ENCODE measurements at places on chromosomes 7 and 10.

DNA sequence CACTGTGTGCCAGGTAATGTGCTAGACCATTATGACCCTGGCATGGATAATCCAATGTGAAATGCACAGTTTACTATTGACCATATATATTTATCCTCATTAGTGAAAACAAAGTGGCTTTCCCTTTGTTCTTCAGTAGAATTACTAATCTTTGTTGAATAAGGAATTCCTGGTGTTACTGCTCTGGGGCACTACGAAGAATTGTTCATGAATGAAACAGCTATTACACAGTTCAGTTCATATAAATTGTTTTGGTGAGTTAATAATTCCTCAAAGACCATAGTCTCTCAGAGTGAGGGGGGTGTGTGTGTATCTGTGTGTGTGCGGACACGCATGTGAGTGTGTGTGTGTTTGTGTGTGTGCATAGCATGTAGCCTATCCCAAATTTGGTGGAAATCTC lies 668.0 kb upstream of the MBL2 start:
- DNase-seq, result no peak

- DNase-seq, result no peak
These were observed 23.0 kb upstream of the GRID1 start for GRCh38 chr10:86389441-86390193.

GRCh38 chr7:98357751-98358161 lies 43.1 kb downstream of the BAIAP2L1 start:
- no peak for DNase-seq

DNA sequence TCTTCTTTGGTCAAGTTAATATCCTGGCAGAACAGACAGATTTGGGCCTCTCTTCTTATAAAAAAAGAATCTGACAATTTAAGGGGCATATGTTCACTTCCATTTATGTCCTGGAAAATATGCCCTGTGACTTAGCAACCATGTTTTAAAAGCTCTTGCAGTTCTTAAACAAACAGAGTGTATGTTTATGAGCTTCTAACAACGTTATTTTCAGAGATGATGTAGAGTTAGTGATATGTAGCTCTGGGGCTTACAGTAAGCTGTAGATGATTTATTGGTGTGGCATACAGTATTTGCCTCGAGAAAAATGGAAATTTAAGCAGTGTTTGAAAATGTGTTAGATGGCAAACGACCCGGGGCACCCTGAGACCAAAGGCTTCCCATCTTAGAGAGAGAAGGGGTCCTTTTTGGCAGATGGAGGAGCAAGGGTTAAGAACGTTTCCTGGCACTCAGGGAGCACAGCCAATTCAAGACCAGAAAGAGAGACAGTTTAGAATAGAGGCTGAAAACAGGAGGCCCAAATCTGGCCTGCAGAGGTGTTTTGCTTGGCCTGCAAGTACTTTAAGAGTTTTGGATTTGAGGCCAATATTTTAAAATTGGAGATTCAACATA lies 397.5 kb downstream of the KCNMA1 start:
- DNase-seq, result no peak

DNA sequence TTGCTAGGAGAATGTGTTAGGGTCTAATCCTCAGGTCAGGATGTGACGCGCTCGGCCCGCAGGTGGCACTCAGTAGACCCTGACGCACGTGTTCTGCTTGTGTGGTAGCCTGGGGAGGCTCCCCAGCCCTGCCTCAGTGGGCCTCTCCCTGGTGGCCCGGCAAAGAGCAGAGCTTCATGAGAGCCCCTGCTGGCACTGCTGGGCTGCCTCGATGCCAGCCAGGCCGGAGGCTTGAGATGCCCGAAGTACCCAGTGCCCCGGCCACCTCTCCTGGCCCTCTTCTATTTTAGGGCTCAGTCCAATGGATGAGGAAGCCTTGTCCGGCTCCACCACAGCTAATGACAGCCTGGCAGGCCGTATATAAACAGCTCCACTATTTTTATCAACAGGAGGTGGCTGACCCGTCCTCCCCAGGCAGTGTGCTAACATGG lies 42.0 kb downstream of the PRF1 start:
- no peak for DNase-seq

- no peak for DNase-seq
These were observed 276.2 kb upstream of the SEMA3C start for GRCh38 chr7:81195033-81195432.

- DNase-seq, result peak; percentile 53
These were observed 23.0 kb downstream of the AMZ1 start for GRCh38 chr7:2710901-2711551.

- DNase-seq, result no peak
These were observed 148.8 kb upstream of the VWC2 start for GRCh38 chr7:49624611-49625010.

- no peak for DNase-seq
These were observed 45.6 kb downstream of the PTPRE start for GRCh38 chr10:127952575-127952869.

GRCh38 chr10:22491931-22492615 lies 146.8 kb downstream of the SPAG6 start:
- peak; percentile 24 for DNase-seq

GRCh38 chr7:23530405-23530804 lies 1.4 kb downstream of the TRA2A start:
- peak; percentile 35 for DNase-seq

- DNase-seq, result no peak
These were observed 13.1 kb downstream of the VOPP1 start for GRCh38 chr7:55558962-55559920.

DNA sequence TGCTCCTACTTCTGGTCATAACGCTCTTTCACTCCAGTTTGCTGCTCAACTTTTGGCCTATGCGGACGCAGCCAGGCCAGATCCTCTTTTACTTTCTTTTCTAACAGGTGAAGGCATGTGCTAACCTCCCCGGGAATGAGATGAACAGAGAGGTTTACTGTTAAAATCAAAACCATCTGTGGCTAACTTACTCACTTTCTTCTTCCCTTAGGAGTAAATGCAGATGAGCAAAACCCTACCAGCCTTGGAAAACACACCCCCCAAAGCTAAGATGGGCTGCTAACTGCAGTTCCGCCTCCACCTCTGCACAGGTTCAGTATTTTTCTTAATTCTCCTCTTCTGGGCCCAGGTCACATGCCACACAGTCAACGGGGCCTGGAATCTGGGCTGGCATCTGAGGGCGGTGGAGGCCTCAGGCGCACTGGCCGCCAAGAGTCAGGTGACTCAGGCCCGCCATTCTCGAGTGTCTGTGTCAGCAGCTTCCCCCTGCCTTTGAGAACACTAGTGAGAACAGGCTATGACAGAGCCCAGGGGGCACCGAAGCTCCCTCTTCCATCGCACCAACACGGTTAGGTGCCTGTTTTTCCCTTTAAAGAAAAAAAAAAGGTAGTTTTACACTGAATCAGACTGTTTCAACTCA lies 11.1 kb downstream of the FAM53B start:
- DNase-seq, result no peak

DNA sequence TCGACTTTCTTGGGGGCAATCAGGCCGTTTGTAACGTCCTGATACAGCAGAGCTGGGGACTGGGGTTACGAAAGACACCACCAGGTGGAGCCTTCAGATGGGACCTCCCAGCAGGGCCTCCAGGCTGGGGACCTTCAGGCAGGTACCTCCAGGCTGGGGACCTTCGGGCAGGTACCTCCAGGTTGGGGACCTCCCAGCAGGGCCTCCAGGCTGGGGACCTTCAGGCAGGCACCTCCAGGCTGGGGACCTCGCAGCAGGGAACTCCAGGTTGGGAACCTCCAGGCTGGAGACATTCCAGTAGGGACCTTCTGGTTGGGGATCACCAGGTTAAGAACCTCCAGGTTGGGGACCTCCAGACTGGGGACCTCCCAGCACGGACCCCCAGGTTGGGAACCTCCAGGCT lies 23.5 kb upstream of the GPR146 start:
- no peak for DNase-seq

GRCh38 chr7:29435902-29436301 lies 127.7 kb upstream of the PRR15 start:
- no peak for DNase-seq

GRCh38 chr10:100653957-100654781 lies 91.2 kb upstream of the PAX2 start:
- DNase-seq, result no peak

- DNase-seq, result no peak
These were observed 69.8 kb upstream of the DNAJB12 start for GRCh38 chr10:72424561-72424960.

GRCh38 chr7:2792235-2792634 lies 51.9 kb downstream of the GNA12 start:
- no peak for DNase-seq

DNA sequence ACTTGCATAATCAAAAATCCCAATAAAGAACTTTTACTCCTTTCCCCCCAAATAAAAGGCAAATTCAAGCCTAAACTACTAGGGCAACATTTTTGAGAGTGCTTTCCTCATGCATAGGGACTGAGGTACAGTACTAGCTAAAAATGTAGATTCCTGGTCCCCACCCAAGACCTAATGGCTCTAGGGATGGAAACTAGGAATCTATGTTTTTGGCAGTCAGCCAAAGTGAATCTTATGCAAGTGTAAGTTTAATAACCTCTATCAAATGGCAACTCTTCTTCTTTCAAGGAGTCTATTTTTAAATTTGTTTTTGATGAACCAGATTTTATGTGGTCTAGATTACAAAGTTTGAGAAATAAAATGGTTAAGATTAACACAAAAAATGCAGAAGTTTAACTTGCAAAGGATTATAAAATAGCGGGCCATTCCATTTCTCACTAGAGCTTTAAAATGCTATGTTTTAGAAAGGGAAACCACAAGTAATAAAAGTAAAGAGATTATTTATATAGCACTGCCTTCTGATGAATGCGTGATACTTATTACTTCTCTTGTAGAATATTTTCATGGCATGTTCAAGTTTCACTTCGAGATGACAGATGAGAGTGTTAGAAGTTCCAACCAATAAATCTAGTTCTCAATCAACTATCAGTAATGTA lies 70.4 kb upstream of the MDFIC start:
- no peak for DNase-seq

- DNase-seq, result no peak
These were observed 135.2 kb upstream of the UNC5B start for GRCh38 chr10:71077143-71077581.

DNA sequence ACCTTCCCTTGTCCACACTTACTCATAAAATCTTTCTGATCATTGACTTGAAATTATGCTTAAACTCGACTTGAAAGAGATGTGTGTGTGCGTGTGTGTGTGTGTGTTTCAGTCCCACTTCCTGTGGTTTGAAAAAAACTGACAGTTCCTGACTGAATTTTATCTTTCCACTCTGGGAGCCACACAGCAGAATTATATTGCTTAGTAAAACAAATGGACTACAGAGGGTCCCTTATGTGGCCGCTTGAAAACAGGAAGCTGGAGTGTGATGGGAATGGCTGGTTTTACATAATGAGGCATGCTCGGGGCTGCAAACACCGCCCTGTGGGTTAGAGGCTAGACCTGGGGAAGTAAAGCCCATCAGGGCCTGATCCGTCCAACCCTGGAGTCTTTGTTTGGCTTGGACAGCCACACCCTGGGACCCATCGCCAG lies 54.8 kb downstream of the LYZL1 start:
- DNase-seq, result no peak

DNA sequence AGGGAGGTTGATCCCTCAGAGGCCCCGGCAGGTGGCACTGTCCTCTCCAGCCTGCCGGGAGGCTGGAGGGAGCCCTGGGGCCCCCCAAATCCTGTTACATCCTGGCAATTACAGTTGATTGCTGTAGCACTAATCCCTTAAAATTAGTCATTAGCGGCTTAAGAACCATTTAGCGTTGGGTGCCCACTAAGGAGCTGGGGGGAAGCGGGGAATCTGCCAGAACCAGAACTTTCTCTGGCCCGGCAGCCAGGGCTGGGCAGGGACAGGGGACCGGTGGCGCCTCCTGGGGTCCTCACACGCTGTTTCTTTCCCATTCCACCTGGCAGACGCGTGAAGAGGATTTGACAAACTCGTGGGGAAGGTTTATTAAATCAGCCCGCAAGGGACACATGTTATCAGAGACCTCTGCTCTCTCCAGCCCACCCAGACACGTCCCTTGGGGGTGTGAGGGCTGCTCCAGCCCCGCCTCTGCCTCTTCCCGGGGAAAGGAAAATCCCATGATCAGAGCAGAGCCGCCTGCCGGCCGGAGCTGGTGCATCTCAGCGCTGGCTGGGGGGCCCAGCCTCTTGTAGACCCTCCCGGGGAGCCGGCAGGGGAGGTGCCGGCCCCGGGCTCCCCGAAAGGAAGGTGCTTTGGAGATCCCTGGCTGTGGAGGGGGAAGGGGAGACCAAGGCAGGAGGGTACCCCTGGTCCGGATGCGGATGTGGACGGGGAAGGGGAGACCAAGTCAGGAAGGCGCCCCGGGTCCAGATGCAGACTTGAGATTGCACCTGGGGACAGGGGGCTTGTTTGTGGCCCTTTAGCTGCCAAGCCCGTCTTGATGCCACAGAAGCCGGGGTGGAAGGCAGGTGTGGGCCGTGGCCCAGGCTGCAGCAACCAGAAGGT lies 142.7 kb downstream of the ELFN1 start:
- DNase-seq, result no peak

- no peak for DNase-seq
These were observed 38.0 kb downstream of the USP6NL start for GRCh38 chr10:11573497-11573896.

- DNase-seq, result no peak
These were observed at the start of gene LDB3 for GRCh38 chr10:86668297-86669165. Gene LDB3 (plus strand): TSS chr10:86668511. CDS start chr10:86668692, 181 bp downstream.

DNA sequence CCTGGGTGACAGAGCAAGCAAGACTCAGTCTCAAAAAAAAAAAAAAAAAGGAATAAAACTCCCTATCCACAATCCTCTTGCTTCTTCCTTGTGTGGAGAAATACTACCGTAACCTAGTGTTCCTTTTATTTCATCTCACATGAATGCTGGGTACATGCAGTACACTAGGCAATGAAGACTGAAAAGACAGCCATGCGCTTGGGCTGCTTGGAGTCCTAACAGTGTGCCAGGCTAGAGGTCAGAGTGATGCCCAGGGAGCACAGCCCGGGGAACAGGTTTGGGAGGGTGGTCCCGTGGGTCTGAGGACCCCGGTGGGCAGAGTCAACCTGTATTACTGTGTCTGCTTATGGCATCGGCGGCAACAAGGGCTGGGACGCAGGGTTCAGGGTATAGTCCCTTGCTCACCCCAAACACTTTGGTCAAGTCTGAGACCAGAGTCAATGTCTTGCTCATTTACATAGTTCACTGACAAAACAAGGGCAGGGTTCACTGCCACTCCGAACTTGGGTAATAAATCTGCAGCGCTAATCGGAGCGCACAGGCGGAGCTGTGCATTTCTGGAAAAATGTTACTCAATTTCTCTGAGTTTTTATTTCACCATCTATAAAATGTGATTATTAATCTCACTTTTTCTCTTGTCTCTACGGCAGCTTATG lies 118.0 kb downstream of the CLEC2L start:
- no peak for DNase-seq

- no peak for DNase-seq
These were observed 62.2 kb upstream of the ADCY1 start for GRCh38 chr7:45511721-45512597.

DNA sequence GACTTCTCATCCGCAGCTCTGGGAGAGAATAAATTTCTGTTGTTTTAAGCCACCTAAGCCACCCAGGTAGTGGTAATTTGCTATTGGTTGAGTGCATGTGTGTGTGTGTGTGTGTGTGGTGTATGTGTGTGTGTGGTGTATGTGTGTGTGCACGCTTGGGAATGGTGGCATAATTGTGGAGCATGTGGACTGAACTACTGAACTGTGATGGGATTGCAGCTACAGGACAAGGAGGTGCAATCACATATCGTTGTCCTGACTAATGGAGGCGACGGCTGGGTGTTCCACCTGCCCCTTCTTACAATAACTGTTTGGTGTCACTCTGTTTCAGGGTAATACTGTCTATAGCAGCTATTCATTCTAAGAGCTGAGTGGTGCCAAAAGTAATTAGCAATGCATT lies 448.7 kb upstream of the PFKP start:
- DNase-seq, result no peak

GRCh38 chr10:34584164-34584563 lies 230.9 kb downstream of the PARD3 start:
- no peak for DNase-seq

GRCh38 chr7:108480311-108480710 lies 24.1 kb upstream of the NRCAM start:
- DNase-seq, result no peak

Data from effector memory CD8-positive, alpha-beta T cell (primary cell).